Renal cortex interstitium (tissue), 15 donors: ENCODE measurements at places on chromosomes 2 and 18. TPM values are rescaled to one million over a fixed set of nuclear protein-coding genes. Genes with fewer than 3 reads are reported as not detected.

Gene GAD1
- 0.86 TPM for polyA plus RNA-seq

DNA sequence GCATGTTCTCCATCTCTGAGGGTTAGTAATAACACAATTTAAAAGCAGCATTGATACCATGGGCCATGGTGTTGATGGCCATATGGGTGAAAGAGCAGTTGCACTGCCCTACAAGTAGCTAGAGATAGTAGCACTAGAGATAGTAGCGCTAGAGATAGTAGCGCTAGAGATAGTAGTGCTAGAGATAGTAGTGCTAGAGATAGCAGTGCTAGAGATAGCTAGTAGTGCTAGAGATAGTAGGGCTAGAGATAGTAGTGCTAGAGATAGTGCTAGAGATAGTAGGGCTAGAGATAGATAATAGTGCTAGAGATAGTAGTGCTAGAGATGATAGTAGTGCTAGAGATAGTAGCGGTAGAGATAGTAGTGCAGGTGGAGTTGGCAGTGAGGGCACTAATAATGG, 39.5 kb upstream of the KLHL14 start:
- no peak for DNase-seq

Gene RFX8
- polyA plus RNA-seq: 0.50 TPM

DNA sequence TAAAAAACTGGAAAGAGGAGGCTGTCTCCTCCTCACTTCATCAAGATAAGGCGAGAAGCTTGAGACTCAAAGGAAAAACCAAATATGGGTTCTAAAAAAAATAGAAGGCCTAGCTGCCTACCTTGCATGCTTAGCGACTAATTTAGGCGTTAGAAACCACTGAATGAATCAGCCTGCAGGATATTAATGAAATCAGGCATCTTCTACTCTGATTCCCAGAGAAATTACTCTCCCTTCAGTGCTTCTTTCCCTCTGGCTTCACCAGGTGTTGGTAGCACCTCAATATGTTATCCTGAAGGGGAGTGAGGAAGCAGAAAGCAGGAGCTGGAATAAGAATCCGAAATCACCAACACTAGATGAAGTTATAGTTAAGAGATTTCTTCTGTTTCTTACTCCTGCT, 749.8 kb upstream of the NRXN1 start:
- no peak for DNase-seq
